ENCODE measurements at places on chromosomes 5 and 9. TPM values are rescaled to one million over a fixed set of nuclear protein-coding genes. Genes with fewer than 3 reads are reported as not detected.

The DRD1 gene
- total RNA-seq, result not detected

The MSMP gene
- total RNA-seq, result not detected

The TRIM7 gene
- total RNA-seq, result 2.9 TPM

The HRH2 gene
- 13.6 TPM for total RNA-seq

The ORM2 gene
- not detected for total RNA-seq

The KLHL9 gene
- total RNA-seq, result 30.7 TPM

The HTR1A gene
- not detected for total RNA-seq

The LMX1B gene
- total RNA-seq, result 0.31 TPM

The SLC6A3 gene
- total RNA-seq, result 0.32 TPM

The MEF2C gene
- 97.7 TPM for total RNA-seq

The SLC46A2 gene
- total RNA-seq, result 1.3 TPM

The DMAC1 gene
- 18.1 TPM for total RNA-seq

The TUSC1 gene
- 21.2 TPM for total RNA-seq

The TAS2R1 gene
- not detected for total RNA-seq

The GHR gene
- 226 TPM for total RNA-seq

The PDLIM4 gene
- 27.1 TPM for total RNA-seq

The HMMR gene
- total RNA-seq, result 0.32 TPM

The CARD6 gene
- 22.9 TPM for total RNA-seq
